Kidney (tissue), 22 donors: ENCODE measurements at places on chromosomes 11 and 22. TPM values are rescaled to one million over a fixed set of nuclear protein-coding genes. Genes with fewer than 3 reads are reported as not detected.
A peak's percentile ranks its signal among the peaks of the same experiment; 100 is the strongest.

Gene PDE2A
- 42.0 TPM for total RNA-seq

Gene POLA2
- 6.5 TPM for total RNA-seq

Gene MS4A15
- total RNA-seq = not detected

Gene SERGEF
- total RNA-seq = 33.2 TPM

Gene FAM118A
- total RNA-seq = 13.0 TPM

DNA sequence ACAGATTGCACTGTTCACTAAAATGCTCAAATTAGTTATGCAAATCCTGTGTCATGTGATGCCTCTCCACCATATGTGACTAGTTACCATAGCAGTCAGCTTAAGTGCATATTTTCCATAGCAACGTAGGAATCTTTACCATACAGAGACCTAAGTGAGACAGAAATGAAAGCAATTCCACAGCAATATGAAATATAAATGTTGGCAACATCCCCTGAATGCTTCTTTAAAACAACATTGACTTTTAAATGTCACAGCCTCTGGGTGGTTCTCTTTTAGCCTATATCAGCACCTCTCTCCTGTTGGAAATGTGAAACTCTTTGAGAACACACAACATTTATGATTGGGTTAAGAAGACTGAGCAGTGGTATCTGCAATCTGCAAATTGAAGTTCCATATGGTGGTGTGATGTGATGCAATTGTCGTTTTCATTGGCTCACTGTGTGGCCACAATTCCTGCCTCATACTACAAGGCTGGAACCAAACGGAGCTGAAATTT, 814.6 kb downstream of the DLG2 start:
- DNase-seq = peak; percentile 48
- no peaks in the 10 kb centered on the region for H3K4me1 ChIP-seq
- H3K27me3 ChIP-seq = no peaks in the 10 kb centered on the region

DNA sequence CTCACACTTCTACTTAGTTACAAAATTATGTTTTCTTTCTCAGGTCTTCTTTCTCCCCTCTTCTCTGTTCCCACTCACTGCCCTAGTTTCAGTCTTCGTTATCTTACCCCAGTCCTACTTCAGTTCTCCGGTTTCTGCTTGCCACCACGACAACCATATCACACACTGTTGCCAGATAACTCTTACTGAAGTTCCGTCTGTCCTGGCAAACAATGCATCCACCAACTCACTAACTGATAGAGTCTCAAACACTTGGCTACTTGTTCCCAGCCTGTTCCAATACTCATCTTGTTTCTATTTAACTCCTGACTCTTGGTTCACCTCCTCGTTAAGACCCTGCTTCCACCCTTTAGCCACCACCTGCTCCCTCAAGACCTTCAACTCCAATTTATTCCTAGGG, 164.5 kb downstream of the STK33 start:
- no peaks in the 10 kb centered on the region for H3K36me3 ChIP-seq
- H3K27ac ChIP-seq = no peak overlapping the region
- DNase-seq = no peak
- no peaks in the 10 kb centered on the region for H3K27me3 ChIP-seq
- no peak overlapping the region for H3K4me3 ChIP-seq
- H3K4me1 ChIP-seq = no peaks in the 10 kb centered on the region

- H3K4me1 ChIP-seq = no peaks in the 10 kb centered on the region
- no peaks in the 10 kb centered on the region for H3K36me3 ChIP-seq
- H3K4me3 ChIP-seq = no peak overlapping the region
Measured at GRCh38 chr11:72599325-72600117, 74.7 kb downstream of the PDE2A start.

GRCh38 chr11:11836676-11837231, 5.0 kb upstream of the USP47 start:
- no peaks in the 10 kb centered on the region for H3K36me3 ChIP-seq
- H3K27me3 ChIP-seq = no peaks in the 10 kb centered on the region
- H3K27ac ChIP-seq = no peak overlapping the region
- H3K4me3 ChIP-seq = no peak overlapping the region
- DNase-seq = no peak

DNA sequence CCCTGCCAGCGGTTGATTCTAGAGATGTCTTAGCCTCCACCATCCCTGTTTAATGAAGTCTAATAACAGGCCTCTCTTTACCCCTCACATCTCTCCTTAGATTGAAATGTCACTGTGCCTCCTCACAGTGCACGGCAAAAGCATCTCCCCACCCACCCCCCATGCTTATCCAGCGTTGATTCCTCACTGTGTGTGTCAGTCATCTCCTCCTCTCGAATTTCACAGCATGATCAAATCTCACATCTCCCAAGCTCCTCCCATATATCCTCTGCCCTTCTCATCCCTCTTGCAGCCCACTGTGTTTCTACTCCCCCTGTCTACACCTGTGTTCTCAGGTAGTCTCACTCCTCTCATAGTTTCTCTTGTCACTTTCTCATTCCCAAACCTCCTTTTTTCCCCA, 84.6 kb downstream of the DBX1 start:
- no peaks in the 10 kb centered on the region for H3K4me1 ChIP-seq
- no peak for DNase-seq

GRCh38 chr22:24465566-24465965, 29.6 kb upstream of the UPB1 start:
- H3K4me1 ChIP-seq = peaks cover 26% of the 10 kb centered on the region
- no peaks in the 10 kb centered on the region for H3K36me3 ChIP-seq
- DNase-seq = no peak
- H3K27me3 ChIP-seq = no peaks in the 10 kb centered on the region
- no peak overlapping the region for H3K4me3 ChIP-seq
- peak overlapping the region; percentile 10 for H3K27ac ChIP-seq

DNA sequence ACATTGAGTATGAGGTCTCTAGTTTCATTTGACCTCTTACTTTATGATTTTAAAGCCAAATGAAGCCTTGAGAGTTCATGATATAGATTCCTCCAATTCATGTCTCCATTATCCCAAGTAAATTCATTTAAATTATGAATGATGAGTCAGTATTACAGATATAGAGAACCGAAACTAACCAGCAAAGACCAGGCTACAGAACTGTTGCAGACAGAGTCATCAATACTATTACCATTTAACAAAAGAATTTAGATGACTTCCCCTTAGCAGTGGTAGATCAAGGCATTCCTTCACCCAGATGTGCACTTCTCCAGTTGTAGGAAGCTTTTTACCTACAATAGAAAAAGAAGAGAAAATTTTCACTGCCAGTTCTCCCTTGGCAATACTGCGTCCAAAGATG, 11.8 kb upstream of the CCDC89 start:
- no peaks in the 10 kb centered on the region for H3K36me3 ChIP-seq
- no peak for DNase-seq
- H3K27ac ChIP-seq = no peak overlapping the region
- H3K4me1 ChIP-seq = no peaks in the 10 kb centered on the region

DNA sequence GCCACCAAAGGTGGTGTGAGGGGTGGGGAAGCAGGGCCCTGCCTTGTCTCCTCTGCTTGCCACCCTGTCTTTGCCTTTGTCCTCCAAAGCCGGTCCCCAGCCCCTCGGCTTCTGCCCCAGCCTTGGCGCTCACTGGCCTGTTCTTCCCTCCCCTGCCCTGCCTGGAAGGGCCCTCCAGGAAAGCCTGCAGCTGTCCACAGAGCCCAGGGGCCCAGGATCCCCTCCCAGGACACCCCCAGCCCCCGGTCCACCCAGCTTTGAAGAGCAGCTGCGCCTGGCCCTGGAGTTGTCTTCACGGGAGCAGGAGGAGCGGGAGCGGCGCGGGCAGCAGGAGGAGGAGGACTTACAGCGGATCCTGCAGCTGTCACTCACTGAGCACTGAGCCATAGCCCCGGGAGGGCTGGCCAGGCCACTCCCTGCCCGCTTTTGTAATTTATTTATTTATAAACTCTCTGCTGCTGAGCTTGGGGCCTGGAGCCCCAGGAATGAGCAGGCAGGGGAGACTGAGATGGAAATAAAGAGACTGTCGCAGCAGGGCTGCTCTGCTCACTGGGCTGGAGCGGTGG, 1.3 kb upstream of the SSH3 start:
- H3K4me3 ChIP-seq = peak overlapping the region; percentile 59
- peak overlapping the region; percentile 83 for H3K27ac ChIP-seq
- no peaks in the 10 kb centered on the region for H3K4me1 ChIP-seq
- H3K27me3 ChIP-seq = no peaks in the 10 kb centered on the region

GRCh38 chr11:46414466-46414796, 22.9 kb upstream of the CHRM4 start:
- H3K27me3 ChIP-seq = no peaks in the 10 kb centered on the region
- H3K27ac ChIP-seq = no peak overlapping the region
- H3K4me1 ChIP-seq = no peaks in the 10 kb centered on the region
- H3K4me3 ChIP-seq = no peak overlapping the region

- H3K4me3 ChIP-seq = no peak overlapping the region
- no peak for DNase-seq
- no peak overlapping the region for H3K27ac ChIP-seq
Measured at GRCh38 chr11:116857316-116857715, 19.9 kb upstream of the APOA1 start.

GRCh38 chr11:119483341-119483880, 60.4 kb upstream of the THY1 start:
- DNase-seq = peak; percentile 24
- H3K27me3 ChIP-seq = no peaks in the 10 kb centered on the region
- H3K27ac ChIP-seq = no peak overlapping the region
- no peaks in the 10 kb centered on the region for H3K4me1 ChIP-seq
- H3K36me3 ChIP-seq = no peaks in the 10 kb centered on the region
- no peak overlapping the region for H3K4me3 ChIP-seq

DNA sequence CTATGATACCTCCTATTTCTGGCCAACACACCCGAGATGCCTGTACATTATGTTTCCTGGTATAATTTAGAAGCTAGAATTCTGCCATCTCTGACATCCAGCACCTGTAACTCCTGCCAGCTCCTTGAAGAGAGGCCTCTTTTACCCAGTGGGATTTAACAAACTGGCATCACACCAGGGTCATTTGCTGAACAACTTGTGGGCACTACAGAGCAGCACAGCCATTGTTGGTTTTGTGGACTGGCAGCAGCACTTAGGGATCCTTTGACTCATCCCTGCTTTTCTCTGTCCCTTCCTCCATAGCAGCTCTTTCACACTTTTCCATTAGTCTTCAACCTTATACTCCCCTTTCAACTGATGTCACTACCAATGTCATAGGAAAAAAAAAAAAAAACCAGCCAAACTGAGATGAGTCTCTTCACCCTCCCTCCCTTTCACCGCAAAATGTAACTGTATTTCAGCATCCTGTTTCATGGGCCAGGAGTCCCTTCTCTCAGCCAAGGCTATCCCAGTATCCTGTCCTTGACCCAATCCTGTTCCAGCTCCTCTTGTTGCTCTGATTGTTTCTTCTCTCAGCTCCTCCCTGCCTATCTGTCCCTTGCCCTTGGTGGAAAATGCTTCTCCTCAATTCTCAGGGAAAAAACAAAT, 68.7 kb downstream of the PPFIBP2 start:
- no peaks in the 10 kb centered on the region for H3K36me3 ChIP-seq
- H3K27ac ChIP-seq = no peak overlapping the region
- H3K4me3 ChIP-seq = no peak overlapping the region
- H3K27me3 ChIP-seq = no peaks in the 10 kb centered on the region
- DNase-seq = no peak

GRCh38 chr22:29477723-29478318, 2.2 kb upstream of the NEFH start:
- no peak overlapping the region for H3K4me3 ChIP-seq
- H3K27me3 ChIP-seq = peaks cover 4% of the 10 kb centered on the region
- no peak for DNase-seq
- no peaks in the 10 kb centered on the region for H3K36me3 ChIP-seq

- no peaks in the 10 kb centered on the region for H3K27me3 ChIP-seq
- no peak for DNase-seq
- H3K4me3 ChIP-seq = no peak overlapping the region
- H3K27ac ChIP-seq = no peak overlapping the region
- no peaks in the 10 kb centered on the region for H3K36me3 ChIP-seq
Measured at GRCh38 chr11:15843309-15843872, 513.0 kb downstream of the SOX6 start.

- peak overlapping the region; percentile 99 for H3K27ac ChIP-seq
- DNase-seq = peak; percentile 35
- H3K4me1 ChIP-seq = no peaks in the 10 kb centered on the region
- peak overlapping the region; percentile 99 for H3K4me3 ChIP-seq
Measured at GRCh38 chr22:17639247-17639741, 737 bp downstream of the BCL2L13 start.

GRCh38 chr11:122749005-122749687, 89.2 kb upstream of the CRTAM start:
- no peaks in the 10 kb centered on the region for H3K36me3 ChIP-seq
- H3K27me3 ChIP-seq = no peaks in the 10 kb centered on the region
- no peaks in the 10 kb centered on the region for H3K4me1 ChIP-seq
- no peak overlapping the region for H3K27ac ChIP-seq

DNA sequence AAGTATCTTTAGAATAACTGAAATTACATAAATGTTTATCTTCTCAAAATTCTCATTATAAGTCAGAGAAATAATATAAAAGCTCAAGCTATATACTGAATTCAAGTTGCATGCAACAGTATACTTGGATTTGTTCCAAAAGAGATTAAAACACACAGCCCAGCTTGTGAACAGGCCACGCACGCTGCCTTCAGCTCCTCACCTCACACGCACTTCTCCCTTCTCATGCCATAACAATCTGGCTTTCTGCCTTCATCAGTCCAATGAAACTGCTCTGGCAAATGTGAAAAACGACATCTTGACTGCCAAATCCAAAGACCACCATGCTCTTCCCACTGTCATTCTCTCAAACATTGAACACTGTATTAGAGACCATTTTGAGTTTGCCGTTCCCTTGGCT, 22.1 kb downstream of the ATP6V1E1 start:
- no peak overlapping the region for H3K27ac ChIP-seq
- peak; percentile 8 for DNase-seq
- no peaks in the 10 kb centered on the region for H3K4me1 ChIP-seq
- H3K36me3 ChIP-seq = peaks cover 11% of the 10 kb centered on the region
- H3K4me3 ChIP-seq = no peak overlapping the region

DNA sequence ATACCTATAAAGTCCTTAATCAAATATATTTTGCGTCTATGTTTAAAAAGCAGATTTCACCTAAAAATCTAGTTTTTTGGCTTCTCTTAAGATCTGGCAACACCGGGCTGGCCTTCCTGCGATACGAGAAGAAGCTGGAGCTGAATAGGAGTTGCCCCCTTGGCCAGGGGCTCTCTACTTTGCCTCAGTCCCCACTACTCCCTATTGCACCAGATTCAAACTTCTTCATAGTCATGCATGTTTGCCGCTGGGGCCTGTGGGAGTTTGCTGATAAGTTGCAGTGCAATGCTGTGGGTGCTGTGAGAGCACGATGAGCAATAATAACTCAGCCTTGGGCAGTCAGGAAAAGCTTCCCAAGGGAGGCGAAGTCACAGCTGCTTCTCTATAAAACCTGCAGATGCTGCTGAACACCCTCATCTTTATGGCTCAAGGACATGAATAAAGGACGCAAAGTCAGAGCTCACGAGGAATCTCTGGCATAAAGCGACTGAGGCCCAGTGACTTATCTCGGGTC, 15.2 kb upstream of the EIF3D start:
- no peaks in the 10 kb centered on the region for H3K36me3 ChIP-seq
- no peak for DNase-seq
- H3K4me3 ChIP-seq = no peak overlapping the region
- no peak overlapping the region for H3K27ac ChIP-seq
- H3K27me3 ChIP-seq = no peaks in the 10 kb centered on the region

DNA sequence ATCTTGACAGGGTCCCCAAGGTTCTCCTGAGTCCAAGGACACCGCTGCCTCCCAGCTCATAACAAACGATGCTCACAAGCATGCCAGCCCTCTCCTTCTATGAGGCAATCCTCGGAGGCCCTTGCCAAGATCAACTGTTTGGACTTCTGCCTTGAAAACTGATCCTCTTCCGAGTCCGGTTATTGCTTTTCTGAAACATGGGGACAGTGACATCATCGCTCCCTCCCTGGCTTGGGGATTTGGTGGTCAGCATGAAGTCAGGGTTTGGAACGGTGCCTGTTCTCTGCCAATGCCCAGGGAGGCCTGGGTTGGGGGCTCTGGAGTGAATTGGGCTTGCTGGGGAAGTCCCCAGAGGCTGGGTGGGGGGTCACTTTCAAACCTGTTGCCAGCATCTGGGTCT, 149.3 kb downstream of the FBXO7 start:
- H3K36me3 ChIP-seq = no peaks in the 10 kb centered on the region
- no peak overlapping the region for H3K4me3 ChIP-seq
- H3K27ac ChIP-seq = peak overlapping the region; percentile 97
- peaks cover 56% of the 10 kb centered on the region for H3K4me1 ChIP-seq
